ENCODE measurements at places on chromosomes 12 and 14.

- DNase-seq = no peak
Observed at GRCh38 chr12:11668611-11669010, 19.1 kb downstream of the ETV6 start.

GRCh38 chr12:131136539-131136872 is 182.8 kb downstream of the ADGRD1 start:
- no peak for DNase-seq

- no peak for DNase-seq
Observed at GRCh38 chr12:21697904-21698630, 40.4 kb upstream of the LDHB start.

GRCh38 chr14:99784508-99784907 is 8.7 kb upstream of the EML1 start:
- no peak for DNase-seq

DNA sequence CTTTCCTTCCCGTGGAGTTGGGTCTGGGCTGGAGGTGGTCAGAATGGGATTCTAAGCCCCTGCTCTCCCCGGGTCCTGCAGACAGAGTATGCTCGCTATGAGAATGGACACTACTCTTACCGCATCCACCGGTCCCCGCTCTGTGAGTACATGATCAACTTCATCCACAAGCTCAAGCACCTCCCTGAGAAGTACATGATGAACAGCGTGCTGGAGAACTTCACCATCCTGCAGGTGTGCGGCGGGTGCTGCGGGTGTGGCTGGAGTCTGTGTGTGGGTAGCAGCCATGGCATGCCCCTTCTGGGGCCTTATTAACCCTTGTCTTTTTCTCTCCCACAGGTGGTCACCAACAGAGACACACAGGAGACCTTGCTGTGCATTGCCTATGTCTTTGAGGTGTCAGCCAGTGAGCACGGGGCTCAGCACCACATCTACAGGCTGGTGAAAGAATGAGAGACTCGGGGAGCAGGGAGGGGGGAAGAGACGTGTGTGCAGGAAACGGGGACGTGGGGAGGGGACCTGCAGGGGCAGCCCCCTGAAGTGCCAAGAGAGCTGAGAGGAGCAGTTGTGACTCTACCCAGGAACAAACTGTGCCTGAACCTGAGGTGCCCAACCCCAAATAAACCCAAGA is 37.0 kb upstream of the TSPAN9 start:
- no peak for DNase-seq

DNA sequence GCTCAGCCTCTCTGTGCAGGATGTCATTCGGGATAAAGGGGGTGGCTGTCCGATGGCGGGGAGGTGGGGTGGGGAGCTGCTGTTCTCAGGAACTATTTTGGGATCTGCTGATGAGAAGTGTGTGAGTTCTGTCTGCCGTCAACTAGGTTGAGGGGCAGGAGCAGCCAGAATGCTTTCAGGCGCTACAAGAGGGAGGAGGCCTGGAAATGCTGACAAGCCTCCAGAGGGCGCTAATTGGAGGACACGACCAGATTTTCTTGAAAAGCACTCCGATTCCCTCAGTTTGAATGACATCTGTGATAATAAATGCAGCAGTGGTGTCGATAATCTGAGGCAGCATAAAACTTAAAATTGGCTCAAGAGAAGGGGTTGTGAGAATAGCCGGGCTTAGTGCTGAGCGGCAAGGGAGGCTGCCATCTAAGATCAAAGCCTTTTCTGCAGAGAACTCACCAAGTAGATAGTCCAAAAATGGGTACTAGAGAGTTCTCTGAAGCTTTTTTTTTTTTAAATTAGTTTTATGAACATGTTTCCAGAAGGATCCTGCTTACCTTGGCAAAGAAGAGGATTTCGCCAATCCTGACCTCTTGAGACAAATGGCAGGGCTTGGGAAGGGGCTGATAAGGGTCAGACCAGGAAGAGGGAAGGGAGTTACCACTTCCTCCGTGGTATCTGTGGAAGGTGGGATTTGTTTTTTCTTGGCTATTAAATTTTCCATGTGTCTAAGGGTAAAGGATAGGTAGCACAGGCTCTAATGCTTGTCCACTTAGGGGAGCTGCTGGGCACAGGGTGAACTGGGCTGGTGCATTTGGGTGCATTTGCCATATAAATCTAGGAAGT is 94.4 kb downstream of the CRACR2A start:
- no peak for DNase-seq

DNA sequence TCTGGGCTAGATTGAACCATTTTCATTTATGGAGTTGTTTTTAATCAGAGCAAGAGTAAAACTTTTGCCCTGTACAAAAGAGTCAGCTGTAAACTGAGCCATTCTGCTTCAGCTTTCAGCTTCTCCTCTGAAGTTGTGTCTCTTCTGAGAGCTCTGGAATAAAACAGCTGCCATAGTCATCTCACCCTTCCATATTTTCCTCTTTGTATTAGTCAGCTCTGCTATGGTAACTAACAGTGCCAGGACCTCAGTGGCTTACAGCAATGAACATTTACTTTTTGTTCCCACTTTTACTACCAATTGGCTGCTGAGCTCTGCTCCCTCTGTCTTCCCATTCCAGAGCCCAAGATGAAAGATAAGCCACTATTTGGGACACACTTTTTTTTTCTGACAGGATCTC is 178.5 kb downstream of the DAD1 start:
- no peak for DNase-seq

GRCh38 chr12:52246720-52247621 is 13.9 kb downstream of the KRT7 start:
- no peak for DNase-seq

GRCh38 chr14:77620222-77620870 is 3.9 kb upstream of the SPTLC2 start:
- DNase-seq = no peak

DNA sequence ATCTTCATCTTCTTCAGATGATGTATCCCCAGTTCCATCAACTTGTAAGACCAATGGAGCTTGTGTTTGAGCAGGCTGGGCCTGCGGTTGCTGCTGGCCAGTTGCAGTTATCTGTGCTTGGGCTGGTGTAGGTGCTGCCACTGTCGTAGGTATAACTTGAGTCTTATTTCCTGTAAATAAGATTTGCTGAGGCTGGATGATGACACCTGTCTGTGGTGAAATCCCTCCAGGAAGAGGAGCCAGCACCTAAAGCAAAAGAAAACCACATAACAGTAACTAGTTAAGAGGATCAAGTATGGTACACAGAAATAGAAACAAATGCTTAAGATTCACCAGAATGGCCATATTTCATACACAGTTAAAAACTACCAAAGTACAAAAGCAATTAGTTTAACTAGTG is 28.2 kb downstream of the GTF2A1 start:
- DNase-seq = no peak

DNA sequence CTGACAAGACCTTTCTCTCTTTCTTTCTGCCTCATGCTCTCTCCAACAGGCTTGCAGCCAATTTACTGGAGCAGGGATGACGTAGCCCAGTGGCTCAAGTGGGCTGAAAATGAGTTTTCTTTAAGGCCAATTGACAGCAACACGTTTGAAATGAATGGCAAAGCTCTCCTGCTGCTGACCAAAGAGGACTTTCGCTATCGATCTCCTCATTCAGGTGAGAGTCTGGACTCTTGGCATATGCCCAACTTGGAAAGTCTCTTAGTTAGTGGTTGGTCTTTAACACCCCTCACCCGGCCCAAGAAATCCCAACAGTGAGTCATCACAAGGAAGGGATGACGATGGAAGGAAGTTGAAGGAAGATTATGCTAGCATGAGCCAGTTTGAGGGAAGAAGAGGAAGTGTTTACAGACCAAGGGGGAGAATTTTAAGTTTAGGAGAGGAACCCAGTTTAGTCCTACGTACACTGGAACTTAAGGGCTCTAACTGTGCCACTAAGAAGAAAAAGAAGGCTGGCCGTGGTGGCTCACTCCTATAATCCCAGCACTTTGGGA is 189.7 kb downstream of the ETV6 start:
- no peak for DNase-seq

GRCh38 chr12:9933958-9934357 is 1.8 kb upstream of the CLEC2A start:
- DNase-seq = no peak

DNA sequence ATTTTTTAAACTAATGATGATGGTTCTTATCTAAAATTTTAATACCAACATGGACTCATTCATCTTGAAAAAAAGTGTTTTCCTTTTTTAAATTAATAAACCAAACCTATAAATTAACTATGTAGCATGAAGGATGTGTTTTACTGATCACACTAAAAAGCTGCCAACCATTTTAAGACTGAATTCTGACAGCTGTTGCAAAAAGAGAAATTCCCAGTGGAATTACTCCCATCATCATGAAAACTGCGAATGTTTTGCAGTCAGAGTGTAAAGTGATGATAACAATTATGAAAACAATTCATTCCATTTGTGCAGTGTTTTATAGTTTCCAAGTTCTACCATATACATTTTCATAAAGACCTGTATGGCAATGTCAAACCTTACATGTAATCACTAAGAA is 232.8 kb downstream of the SLC2A13 start:
- no peak for DNase-seq

DNA sequence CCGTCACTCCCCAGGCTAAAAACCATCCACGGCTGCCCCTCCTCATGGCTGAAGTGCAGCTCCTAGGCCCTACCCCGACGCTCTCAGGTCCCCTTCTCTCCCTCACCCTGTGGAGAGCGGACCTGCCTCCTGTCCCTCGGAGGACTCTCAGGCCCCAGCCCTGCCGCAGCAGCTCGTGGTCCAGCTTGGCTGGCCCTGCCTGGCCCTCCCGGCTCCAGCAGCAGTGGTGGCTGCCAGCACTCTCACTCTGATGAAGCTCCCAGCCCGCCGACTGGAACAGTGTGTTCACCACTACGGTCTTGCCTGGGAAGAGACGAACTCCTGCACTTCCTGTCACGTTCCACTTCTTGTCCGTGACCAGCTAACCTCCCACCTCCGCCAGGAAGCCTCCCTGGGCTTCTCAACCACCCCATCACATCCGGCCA is 11.1 kb downstream of the BAG5 start:
- DNase-seq = no peak

- no peak for DNase-seq
Observed at GRCh38 chr12:51450806-51451205, 26.2 kb downstream of the SLC4A8 start.

DNA sequence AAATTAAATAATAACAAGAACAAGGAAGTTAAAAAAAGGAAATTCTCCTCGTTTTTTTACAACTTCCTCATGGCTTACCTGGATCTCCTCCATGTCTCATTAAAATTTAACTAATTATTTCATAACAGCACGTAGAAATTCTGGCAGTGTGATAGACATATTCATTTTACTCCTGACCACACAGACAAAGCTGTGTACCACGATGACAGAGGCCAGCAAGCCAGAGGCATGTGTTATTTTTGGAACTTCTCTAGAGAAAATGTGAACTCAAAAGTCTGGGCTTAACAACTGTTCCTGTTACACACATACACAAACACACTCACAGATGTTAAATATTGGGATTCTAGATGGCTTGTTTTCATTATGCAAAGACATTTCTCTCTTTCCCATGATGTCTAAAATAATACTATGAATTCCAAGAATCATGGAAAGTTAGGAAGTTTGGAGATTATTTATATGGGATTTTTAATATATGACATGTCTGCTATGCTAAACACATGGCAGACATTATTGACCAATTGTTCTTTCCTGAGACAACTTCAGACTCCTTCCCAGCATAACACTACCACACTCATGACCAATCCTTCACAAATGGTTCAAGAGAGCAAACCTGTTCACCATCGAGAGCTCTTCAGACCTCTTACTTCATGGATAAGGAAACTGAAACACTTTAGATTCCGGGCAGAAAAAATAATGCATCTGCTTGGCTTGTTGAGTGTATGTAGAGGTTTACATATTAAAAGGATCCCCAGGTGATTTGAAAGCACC is 158.7 kb downstream of the DACT1 start:
- DNase-seq = no peak

GRCh38 chr14:88168498-88169165 is 154.4 kb downstream of the KCNK10 start:
- no peak for DNase-seq

DNA sequence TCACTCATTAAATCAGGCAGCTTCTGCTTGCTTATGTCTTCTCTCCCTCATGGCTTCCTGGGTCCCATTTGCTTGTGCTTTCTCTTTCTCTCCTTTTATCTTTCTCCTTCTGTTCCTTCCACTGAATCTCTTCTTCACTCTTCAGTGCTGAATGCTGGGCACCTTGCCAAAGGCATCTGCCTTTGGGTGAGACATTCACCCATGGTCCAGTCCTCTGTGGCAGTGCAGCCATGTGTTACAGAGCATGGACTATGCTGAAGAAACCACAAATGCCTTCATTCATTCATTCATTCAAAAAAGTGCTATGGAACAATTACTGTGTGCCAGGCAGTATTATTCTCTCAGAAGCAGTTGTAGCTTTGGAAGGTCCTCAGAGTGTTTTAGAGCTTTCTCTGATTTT is 344.4 kb upstream of the STXBP6 start:
- DNase-seq = no peak

DNA sequence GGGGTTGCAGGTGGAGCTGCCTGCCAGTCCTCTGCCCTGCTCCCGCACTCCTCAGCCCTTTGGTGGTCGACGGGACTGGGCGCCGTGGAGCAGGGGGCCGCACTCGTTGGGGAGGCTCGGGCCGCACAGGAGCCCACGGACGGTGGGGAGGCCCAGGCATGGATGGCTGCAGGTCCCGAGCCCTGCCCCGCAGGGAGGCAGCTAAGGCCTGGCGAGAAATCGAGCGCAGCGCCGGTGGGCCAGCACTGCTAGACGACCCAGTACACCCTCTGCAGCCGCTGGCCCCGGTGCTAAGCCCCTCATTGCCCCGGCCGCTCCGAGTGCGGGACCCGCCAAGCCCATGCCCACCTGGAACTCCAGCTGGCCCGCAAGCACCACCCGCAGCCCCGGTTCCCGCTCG is 221.8 kb downstream of the BTG1 start:
- DNase-seq = no peak

- DNase-seq = no peak
Observed at GRCh38 chr12:81329085-81329484, 251.2 kb downstream of the ACSS3 start.

DNA sequence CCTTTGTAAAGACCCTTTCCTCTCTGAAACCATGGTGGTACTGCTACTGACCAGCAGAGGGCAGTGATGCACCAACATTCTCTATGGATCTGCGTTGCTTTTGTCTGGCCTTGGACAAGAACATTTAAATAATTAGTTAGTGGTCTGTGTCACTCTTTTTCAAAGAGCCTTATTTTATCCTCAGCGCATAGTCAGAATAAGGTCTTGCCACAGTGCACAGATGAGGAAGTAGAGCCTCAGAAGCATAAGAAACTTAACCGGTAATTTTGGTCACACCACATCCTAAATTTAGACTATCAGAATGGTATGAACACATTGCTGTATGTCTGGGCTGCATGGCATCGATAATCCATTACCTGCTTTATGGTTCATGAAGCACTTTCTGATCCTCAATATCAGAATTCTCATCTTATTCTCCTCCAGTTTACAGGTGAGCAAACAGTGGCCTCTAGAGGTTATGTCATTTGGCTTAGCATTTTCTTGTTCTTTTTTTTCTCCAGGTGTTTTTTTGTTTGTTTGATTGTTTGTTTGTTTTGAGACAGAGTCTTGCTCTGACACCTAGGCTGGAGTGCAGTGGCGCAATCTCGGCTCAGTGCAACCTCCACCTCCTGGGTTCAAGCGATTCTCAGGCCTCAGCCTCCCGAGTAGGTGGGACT is 23.7 kb upstream of the IFT81 start:
- DNase-seq = peak; percentile 17

- no peak for DNase-seq
Observed at GRCh38 chr12:31274520-31275300, 51.2 kb downstream of the SINHCAF start.

All from stimulated activated CD4-positive, alpha-beta T cell treated with anti-CD3 and anti-CD28 coated beads, Interleukin-1b, Interleukin-23, amount 100 ng/mL, for 1 hour (primary cell).